ENCODE measurements at places on chromosomes 6 and 20. TPM values are rescaled to one million over a fixed set of nuclear protein-coding genes. Genes with fewer than 3 reads are reported as not detected.

DNA sequence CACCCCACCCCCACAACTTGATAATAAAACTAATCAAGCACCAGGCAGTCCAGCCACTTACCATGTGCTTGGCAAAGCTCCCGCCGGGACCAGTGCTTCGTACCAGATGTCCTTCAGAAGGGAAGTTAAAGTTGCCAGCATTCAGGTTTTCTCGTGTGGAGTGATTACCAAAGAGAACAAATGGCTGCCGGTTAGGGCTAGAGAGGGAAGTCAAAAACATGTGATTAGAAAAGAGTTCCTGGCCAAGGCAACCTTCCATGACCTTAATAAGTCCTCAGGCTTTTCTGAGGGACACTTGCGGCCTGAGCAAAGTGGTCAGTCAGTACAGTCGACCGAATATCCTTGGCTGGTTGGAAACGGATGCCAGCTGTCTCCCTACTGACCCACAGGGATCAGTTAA, 67.0 kb downstream of the DNAAF9 start:
- DNase-seq, result no peak

DNA sequence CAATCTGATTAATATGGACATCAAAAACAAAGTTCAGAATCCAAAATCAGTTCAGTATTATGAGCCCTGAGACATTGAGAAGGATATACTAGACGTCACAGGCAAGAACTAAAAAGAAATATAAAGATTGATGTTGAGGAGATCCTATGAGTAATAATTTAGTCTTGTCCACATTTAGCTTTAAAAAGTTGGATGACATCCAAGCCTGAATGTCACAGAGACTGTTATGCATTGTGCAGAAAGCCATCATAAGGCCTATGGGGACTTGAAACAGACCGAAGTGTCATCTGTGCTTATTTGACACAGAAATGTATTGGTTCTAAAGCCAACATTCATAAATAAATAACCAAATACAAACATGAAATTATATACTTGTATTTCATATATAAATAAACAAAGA, 581.8 kb upstream of the MMS22L start:
- DNase-seq, result no peak

ZNF165 gene
- total RNA-seq, result 0.37 TPM

DNA sequence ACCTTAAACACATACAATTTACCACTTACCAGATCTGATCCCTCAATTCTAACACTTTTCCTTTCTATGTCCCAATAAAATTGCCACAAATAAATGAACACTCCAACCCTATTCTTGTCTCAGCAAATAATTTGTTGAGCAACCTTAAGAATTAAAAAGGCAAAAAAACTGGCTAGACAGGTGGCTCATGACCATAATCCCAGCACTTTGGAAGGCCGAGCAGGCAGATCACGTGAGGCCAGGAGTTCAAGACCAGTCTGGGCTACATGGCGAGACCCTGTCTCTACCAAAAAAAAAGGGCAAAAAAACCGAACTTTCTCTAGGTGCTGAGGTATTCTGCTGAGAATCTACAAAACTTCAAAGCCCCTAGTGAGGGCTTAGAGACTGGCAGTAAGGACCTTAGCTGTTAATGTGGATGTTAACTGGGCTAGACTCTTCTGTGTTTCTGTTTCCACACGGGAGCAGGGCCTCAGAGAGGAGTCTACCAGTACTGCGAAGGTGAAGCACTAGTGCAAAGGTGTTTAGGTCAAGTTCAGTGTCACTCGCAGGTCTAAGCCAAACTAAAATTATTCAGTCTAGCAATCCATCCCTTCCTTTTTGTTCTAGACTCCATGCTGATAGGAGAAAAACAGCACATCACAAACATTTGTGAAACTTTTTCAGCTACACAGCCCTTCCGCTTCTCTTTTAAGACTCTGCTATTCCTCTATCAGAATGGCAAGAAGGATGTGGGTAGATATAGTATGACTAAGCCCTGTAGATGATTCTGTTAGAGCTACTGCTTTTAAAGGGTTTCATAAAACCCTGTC, 2.6 kb downstream of the FASTKD5 start:
- no peak for DNase-seq

SCRT2 gene
- total RNA-seq, result not detected

DNA sequence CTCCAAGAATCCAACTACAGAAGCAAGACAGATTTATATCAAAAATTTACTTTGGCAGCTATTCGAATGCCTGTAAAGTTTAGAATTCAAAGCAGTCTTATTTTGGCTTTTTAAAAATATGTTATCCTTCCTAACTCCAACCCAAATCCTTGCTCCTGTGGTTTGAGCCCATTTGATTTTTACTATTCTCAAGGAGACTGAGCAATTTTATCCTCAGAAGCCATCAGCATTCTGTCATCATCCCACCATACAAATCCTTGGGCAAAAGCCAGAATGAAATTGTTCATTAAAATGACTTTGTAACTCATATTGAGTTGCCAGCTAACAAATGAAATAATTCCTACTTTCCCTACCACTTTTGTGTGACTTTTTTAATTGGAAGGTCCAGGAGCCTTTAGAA, 392.8 kb downstream of the ADGRB3 start:
- no peak for DNase-seq

Measured in SK-MEL-5 (cell line).